Mesenchymal stem cell (in vitro differentiated cells and primary cell): ENCODE measurements at places on chromosomes 5 and 9.

DNA sequence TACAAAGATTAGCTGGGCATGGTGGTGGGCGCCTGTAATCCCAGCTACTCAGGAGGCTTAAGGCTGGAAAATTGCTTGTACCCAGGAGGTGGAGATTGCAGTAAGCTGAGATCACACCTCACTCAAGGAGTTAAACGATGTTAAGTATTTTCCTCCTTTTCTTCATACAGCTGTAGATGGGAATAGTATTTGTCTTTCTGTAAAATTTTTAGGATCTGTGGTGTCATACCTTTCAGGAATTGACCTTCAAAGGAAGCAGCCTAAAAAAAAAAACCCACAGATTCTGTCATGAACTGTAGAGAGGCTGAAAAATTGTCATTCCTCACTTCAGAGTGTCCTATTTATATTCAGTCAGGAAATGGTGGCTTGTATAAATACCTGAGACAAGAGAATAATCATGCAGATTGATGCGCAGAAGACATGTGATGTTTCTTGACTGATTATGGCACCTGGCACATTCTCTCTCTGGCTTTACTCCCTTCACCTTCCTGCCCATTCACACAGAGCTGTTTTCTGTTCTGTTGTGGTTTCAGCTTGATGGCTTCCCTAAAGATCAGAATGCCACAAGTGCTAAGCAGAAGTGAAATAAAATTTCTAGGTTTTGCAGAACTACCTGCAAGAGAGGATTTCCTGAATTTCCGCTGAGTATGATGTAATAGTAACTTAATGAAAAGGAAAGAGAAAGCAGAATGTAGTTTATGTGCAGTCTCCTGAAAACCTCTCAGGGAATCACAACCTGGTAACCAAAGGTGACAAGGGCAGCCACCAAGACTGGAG lies 3.8 kb downstream of the IFNA1 start:
- H3K4me3 ChIP-seq = no peak overlapping the region
- H3K4me1 ChIP-seq = no peaks in the 10 kb centered on the region
- no peak overlapping the region for H3K27ac ChIP-seq
- H3K36me3 ChIP-seq = no peaks in the 10 kb centered on the region
- no peak for DNase-seq

DNA sequence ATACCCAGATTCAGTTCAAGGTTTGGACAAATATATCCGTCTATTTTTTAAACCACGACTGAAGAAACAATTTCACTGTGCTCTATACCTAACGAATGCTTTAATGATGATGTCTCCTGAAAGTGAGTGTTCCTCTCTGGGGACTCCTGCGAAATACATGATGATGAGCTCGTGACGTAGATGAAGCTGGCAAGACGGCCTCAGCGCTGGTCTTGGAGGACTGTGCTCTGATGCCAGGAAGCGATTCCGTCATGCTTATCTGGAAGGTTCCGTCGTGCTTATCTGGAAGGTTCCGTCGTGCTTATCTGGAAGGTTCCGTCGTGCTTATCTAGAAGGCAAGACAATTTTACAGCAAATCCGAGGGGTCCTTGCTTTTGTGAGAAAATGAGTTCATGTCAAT lies 250.8 kb upstream of the IRX2 start:
- H3K4me1 ChIP-seq = no peaks in the 10 kb centered on the region
- no peaks in the 10 kb centered on the region for H3K27me3 ChIP-seq
- no peak overlapping the region for H3K27ac ChIP-seq
- no peaks in the 10 kb centered on the region for H3K36me3 ChIP-seq
- no peak for DNase-seq

DNA sequence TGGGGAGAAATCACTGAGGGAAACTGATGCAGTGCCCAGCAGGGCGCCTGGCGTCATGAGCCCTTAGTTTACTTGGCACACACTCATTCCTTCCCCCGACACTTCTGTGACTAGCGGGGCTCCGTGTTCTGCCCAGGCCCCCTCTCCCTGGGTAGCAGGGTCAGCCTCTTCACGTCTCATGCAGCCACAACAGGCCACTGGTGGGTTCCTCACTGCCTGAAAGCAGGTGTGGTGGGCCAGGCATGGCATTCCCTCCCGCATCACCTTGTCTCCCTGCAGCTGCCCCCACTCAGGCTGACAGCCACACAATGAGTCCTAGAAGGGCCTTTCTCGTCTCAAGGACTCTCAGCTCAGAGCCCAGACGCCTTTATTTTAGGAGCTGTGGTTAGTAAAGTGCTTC lies 51.1 kb upstream of the CPLX2 start:
- H3K4me1 ChIP-seq = no peaks in the 10 kb centered on the region
- H3K36me3 ChIP-seq = no peaks in the 10 kb centered on the region
- no peak overlapping the region for H3K4me3 ChIP-seq
- H3K27me3 ChIP-seq = peaks cover 51% of the 10 kb centered on the region

DNA sequence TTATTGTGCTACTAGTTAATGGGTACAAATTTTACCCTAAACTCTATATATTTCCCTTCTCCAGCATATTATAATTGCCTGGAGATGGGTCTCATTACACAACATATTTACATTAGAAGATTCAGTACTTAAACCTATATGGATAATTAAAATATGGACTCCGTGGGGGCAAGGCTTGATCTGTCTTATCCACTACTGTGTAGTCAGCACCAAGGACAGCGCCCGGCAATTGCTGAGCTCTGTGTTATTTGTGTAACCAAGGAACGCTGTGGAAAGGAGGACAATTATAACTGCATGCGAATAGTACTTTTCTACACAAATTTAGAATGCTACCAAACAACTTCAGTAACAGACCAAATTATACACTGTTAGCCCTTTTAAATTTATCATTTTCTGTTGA lies 77.7 kb downstream of the DNAH5 start:
- no peaks in the 10 kb centered on the region for H3K4me1 ChIP-seq
- no peak overlapping the region for H3K27ac ChIP-seq
- no peaks in the 10 kb centered on the region for H3K36me3 ChIP-seq
- H3K4me3 ChIP-seq = no peak overlapping the region

DNA sequence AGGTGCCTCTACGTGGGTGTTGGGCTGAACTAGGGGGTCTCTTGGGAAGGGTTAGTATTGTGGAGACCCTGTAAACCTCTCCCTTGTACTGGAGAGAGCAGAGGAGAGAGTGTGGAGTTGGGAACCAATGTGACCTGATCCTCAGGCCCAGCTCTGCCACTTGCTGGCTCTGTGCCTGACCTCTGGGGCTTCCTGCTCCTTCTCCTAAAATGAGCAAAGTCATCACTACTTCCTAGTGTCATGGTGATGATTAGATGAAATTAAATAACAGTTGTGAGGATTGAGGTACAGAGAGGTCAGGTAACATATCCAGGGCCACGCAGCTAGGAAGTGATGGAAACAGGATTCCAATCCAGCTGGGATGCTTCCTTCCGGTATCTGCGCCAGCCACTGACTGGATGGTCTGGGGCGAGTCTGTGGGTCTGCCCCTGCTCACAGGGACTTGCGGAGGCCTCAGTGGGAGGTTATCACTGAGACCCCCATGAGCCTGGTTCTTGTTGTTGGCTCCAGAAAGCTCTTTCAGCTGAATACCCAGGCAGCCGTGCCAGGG lies 9.2 kb downstream of the GALNT10 start:
- no peak overlapping the region for H3K4me3 ChIP-seq
- no peaks in the 10 kb centered on the region for H3K36me3 ChIP-seq
- H3K27ac ChIP-seq = no peak overlapping the region
- no peak for DNase-seq
- no peaks in the 10 kb centered on the region for H3K27me3 ChIP-seq

GRCh38 chr5:142210864-142211412 lies 102.4 kb downstream of the NDFIP1 start:
- DNase-seq = no peak
- no peak overlapping the region for H3K4me3 ChIP-seq
- no peak overlapping the region for H3K27ac ChIP-seq
- H3K36me3 ChIP-seq = no peaks in the 10 kb centered on the region

- no peak overlapping the region for H3K4me3 ChIP-seq
- H3K36me3 ChIP-seq = no peaks in the 10 kb centered on the region
- peaks cover 8% of the 10 kb centered on the region for H3K27me3 ChIP-seq
- H3K27ac ChIP-seq = no peak overlapping the region
- no peaks in the 10 kb centered on the region for H3K4me1 ChIP-seq
Observed at GRCh38 chr5:10064546-10065195, 185.0 kb downstream of the ATPSCKMT start.

DNA sequence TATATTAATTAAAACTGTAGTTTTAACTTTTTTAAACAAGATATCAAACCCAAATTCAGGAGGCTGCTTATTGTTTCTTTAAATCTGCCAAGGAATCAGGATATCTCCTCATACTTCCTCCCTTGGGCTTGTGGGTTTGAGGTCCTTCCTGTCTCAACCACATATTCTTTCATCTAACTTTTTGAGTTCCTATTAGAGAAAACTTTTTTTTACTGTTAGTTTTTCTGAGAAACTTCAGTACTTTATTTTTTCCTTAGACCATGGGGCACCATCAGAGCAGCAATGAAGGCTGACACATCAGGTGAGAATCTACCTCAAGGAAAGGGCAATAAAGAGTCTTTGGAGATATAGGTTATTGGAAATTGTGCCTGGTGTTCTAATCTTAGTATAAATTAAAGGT lies 56.7 kb downstream of the TSSK1B start:
- no peaks in the 10 kb centered on the region for H3K27me3 ChIP-seq
- no peak overlapping the region for H3K4me3 ChIP-seq
- no peaks in the 10 kb centered on the region for H3K36me3 ChIP-seq
- no peaks in the 10 kb centered on the region for H3K4me1 ChIP-seq
- no peak for DNase-seq

DNA sequence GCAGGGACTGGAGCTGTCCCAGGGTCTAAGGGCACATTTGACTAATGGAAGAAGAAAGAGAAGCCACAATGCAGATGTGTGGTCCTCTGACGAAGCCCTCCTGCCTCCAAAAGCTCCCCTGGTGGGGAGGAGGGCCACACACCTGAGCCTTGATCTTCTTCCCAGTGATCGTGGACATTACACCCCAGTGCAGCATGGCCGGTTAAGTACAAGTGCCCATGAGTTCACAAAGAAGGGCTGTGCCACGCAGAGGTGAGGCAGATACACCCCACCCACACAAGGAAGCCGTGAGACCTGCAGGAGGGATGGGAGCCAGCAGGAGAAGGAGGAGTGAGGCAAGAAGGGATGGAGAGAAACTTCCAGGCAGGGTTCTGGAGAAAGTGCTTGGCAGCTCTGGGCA lies 199.0 kb upstream of the MVB12B start:
- DNase-seq = no peak
- H3K4me1 ChIP-seq = no peaks in the 10 kb centered on the region
- H3K27me3 ChIP-seq = peaks cover 57% of the 10 kb centered on the region
- no peak overlapping the region for H3K4me3 ChIP-seq
- H3K27ac ChIP-seq = no peak overlapping the region

- H3K27me3 ChIP-seq = no peaks in the 10 kb centered on the region
- H3K4me1 ChIP-seq = peaks cover 2% of the 10 kb centered on the region
- H3K4me3 ChIP-seq = no peak overlapping the region
- H3K27ac ChIP-seq = no peak overlapping the region
- no peaks in the 10 kb centered on the region for H3K36me3 ChIP-seq
Observed at GRCh38 chr9:15160673-15161072, 146.3 kb downstream of the TTC39B start.
